ENCODE measurements at places on chromosomes 1 and 21.

- DNase-seq, result no peak
These were observed 6.7 kb upstream of the WNT2B start for GRCh38 chr1:112501810-112502641.

DNA sequence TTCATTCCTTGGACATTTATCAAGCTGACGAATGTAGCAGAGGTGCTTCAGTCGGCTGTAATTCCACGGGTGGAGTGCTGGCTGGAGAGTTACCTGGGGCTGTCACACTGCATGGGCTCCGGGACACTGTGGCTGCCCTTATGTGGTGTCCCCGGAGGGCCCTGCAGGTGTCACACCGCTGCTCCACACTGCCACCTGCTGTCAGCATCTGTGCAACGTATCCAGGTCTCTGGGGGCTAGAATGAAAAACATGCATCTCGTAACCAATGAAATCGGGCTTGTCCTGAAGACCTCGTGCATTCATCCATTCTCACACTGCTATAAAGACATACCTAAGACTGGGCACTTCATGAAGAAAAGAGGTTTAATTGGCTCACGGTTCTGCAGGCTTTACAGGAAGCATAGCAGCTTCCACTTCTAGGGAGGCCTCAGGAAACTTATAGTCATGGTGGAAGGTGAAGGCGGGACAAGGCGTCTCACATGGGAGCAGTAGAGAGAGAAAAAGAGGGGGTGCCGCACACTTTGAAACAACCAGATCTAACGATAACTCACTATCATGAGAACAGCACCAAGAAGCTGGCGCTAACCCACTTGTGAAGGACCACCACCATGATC, 46.7 kb upstream of the PCBP3 start:
- peak; percentile 69 for DNase-seq

DNA sequence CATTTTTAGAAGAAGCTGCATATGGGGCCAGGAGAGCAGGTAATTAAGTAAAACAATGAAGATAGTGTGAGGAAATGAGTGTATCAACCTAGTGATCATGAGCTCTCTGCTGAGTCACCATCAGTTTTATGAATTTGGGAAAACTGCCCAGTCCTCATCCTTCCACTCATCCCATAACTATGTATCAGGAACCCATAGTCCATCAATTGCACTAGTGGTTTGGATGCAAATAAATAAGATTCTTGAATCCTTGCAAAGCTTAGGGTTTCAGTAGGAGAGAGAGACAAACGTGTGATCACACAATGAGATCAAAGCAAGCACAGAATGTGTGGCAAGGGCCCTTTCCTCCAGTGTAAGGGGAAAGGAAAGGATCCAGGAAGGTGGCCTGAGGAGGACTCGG, 145.6 kb downstream of the ZZZ3 start:
- no peak for DNase-seq

- no peak for DNase-seq
These were observed 6.6 kb downstream of the CFAP141 start for GRCh38 chr1:154199563-154199879.

GRCh38 chr1:57082711-57083439, 117.1 kb upstream of the C8B start:
- no peak for DNase-seq

Measured in stimulated activated CD8-positive, alpha-beta memory T cell treated with anti-CD3 and anti-CD28 coated beads, Interleukin-7, amount 100 ng/mL, for 24 hours (primary cell).